Activated T-helper 1 cell treated with anti-CD3 and anti-CD28 coated beads, Interleukin-12 subunit alpha, Interleukin-12 subunit beta, Interleukin-2, Interleukin-4 antibody, amounts not matched to agents 30 ng/mL and 10 ng/mL and 1 ng/mL, durations not matched to agents 14 hours and 24 hours and 36 hours (primary cell): ENCODE measurements at places on chromosomes 1 and 21. TPM values are rescaled to one million over a fixed set of nuclear protein-coding genes. Genes with fewer than 3 reads are reported as not detected.
A peak's percentile ranks its signal among the peaks of the same experiment; 100 is the strongest.

DNA sequence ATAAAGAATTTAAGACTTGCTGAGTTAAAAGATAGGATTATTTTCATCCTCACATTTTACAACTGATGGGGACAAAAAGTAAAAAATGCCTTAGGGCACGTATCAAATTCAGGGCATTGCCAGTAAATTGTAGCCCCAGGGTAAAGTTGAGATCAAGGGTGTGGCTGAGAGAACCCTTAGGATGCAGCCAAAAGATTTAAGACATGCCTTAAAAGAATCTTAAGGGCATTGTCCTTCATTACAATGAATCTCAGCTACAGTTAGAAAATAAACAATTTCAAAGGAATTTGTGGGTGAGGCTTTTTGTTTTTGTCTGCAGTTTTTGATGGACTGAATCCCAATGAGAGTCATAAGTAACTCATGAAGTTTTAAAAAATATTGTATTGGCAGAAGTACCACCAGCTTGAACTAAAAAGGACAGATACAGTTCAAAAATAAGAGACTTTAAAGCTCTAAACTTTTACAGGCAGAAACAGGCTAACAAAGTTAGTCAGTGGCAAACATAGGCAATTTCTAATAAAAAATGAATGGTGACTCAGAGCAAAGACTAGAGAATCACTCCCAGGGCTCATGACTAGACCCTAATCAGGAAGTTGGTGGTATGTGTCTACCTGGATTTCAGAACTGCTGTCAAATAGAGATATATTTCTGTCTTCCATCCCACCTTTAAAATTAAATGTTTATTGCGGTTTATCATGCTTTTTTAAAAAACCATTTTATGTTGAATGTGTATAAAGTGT, 165.1 kb upstream of the SNX7 start:
- H3K27ac ChIP-seq = no peak overlapping the region
- no peaks in the 10 kb centered on the region for H3K4me1 ChIP-seq
- H3K4me3 ChIP-seq = no peak overlapping the region
- H3K36me3 ChIP-seq = no peaks in the 10 kb centered on the region

- no peaks in the 10 kb centered on the region for H3K4me1 ChIP-seq
- H3K36me3 ChIP-seq = peaks cover 1% of the 10 kb centered on the region
- DNase-seq = no peak
- H3K27ac ChIP-seq = no peak overlapping the region
Observed at GRCh38 chr21:25441835-25442234, 165.4 kb downstream of the MRPL39 start.

DNA sequence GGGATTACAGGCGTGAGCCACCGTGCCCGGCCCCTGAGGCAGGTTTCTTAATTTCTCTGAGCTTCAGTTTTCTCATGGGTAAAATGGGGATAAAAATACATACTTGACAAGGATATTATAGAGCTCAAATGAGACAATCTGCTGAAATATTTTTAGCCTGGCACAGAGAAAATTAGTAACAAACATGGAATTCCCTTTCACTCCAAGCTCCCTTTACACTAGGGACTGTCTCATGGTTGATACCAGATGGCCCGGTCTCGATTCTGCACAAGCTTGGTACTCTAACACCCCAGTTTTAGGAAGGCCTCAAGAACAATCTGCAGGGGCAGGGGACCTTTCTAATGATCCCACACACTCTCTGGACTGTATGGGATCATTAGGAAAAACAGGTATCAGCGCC, 671.7 kb downstream of the SMYD3 start:
- H3K4me1 ChIP-seq = no peaks in the 10 kb centered on the region
- no peak overlapping the region for H3K27ac ChIP-seq
- H3K36me3 ChIP-seq = no peaks in the 10 kb centered on the region
- no peaks in the 10 kb centered on the region for H3K27me3 ChIP-seq
- DNase-seq = no peak

The TMEM200B gene
- 0.47 and 0.56 TPM in 2 replicates for total RNA-seq

GRCh38 chr1:72366466-72366865, 84.1 kb upstream of the NEGR1 start:
- H3K4me1 ChIP-seq = peaks cover 6% of the 10 kb centered on the region
- H3K36me3 ChIP-seq = no peaks in the 10 kb centered on the region
- H3K4me3 ChIP-seq = no peak overlapping the region
- no peak for DNase-seq

The LAPTM5 gene
- 199 and 214 TPM in 2 replicates for total RNA-seq

GRCh38 chr21:43987509-43987908, 24.6 kb upstream of the TRAPPC10 start:
- DNase-seq = no peak
- H3K27me3 ChIP-seq = peaks cover 3% of the 10 kb centered on the region

GRCh38 chr1:68149110-68149798, 83.1 kb downstream of the WLS start:
- DNase-seq = no peak
- H3K27ac ChIP-seq = no peak overlapping the region
- H3K4me1 ChIP-seq = no peaks in the 10 kb centered on the region
- no peak overlapping the region for H3K4me3 ChIP-seq

DNA sequence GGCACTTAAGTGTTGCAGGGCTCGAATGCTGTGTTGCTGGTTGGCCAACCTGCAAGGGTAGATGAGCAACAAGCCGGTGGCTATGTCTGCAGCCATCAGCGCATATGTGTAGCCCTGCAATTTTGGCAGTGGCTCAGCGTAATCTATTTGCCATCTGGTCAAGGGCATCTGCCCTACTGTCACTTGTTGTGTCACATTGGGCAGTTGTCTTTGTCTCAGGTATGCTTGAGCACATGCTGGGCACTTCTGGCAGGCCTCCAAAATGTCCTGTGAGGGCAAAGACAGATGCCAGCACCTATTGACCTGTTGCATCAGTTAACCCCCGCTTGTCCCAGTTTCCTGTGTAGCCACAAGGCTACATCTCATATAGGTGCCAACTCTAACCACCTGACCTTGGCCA, 111.8 kb downstream of the GDAP2 start:
- H3K36me3 ChIP-seq = no peaks in the 10 kb centered on the region
- DNase-seq = no peak
- no peak overlapping the region for H3K27ac ChIP-seq

The VHLL gene
- 0.56 TPM in 1 of 2 replicates, not detected in the other for total RNA-seq

The KCNJ15 gene
- total RNA-seq = 1.6 and 1.7 TPM in 2 replicates

DNA sequence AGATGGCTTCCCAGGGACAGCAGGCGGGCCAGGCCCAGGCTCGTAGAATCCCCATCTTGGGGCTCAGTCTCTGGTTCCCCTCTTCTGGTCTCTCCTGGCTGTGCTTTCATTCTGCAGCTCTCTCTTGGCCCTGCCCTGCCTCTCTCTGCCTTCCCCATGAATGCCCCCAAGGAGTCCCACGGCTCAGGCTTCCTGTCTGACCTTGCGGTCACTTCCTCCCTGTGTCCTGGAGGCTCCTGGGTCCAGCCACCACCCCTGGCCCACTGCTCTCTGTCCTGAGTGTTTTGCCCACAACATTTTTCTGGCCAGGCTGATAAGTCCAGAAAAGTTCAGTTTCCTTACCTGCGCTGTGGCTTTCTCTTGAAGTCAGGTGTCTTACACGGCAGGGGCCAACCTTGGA, 29.1 kb downstream of the PIGP start:
- no peak overlapping the region for H3K27ac ChIP-seq
- peaks cover 9% of the 10 kb centered on the region for H3K4me1 ChIP-seq
- peaks cover 10% of the 10 kb centered on the region for H3K27me3 ChIP-seq
- DNase-seq = no peak

GRCh38 chr1:75791022-75791421, 5.0 kb downstream of the RABGGTB start:
- peaks cover 80% of the 10 kb centered on the region for H3K36me3 ChIP-seq
- no peaks in the 10 kb centered on the region for H3K27me3 ChIP-seq
- H3K4me3 ChIP-seq = peak overlapping the region; percentile 97
- peaks cover 63% of the 10 kb centered on the region for H3K4me1 ChIP-seq
- DNase-seq = no peak

DNA sequence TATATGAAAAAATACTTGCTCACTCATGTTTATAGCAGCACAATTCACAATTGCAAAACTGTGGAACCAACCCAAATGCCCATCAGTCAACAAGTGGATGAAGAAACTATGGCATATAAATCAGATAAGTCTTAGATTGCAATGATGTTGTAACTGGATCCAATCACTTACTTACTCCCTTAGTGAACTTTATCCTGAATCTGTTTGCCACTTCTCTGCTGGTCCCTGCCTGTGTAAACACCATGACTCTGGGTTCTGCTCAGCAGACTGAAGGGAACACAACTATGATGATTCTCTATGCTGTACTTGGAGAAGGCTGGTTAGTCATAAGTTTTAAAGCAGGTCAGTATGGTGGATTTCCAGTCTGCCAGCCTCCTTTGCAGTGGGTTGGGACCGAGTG, 391.2 kb downstream of the RWDD3 start:
- H3K4me3 ChIP-seq = no peak overlapping the region
- H3K27ac ChIP-seq = no peak overlapping the region
- no peak for DNase-seq
- H3K36me3 ChIP-seq = no peaks in the 10 kb centered on the region

DNA sequence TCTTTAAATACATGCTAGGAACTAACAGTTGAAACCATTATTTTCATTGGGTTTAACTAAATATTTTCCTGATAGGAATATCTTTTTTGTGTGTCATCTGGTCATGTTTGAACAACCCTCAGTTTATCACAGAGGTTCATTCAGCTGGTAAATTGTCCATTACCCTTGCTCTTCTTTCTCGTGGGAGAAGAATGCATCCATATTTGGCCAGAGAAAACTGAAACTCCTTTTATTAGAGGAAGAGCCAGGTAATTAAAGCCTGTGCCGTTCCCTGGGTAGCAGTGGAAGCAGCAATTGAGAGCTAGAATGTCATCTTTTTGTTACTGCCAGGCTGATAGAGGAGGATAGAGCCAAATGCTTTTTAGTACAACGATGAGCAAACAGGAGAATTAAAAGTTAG, 587.2 kb upstream of the ZRANB2 start:
- H3K27me3 ChIP-seq = no peaks in the 10 kb centered on the region

DNA sequence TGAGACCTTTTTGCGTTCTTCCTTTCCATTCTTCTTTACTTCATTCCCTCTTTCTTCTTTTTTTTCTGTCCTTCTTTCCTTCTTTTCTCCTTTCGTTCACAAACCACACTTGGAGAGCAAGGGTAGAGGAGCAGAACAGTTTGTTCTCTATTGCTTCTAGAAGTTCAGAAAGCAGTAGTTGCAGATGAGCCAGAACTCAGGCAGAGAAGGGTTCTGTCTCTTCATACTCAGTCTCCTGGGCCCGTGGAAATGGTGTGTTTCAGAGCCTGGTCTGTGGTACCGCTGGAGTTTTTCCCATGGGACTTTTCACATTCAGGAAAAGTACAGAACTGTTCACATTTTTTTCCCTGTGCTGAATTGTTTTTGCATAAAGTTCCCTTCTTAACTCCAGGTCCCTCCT, 87.0 kb downstream of the ATP5PO start:
- DNase-seq = no peak
- no peaks in the 10 kb centered on the region for H3K4me1 ChIP-seq
- no peak overlapping the region for H3K4me3 ChIP-seq
- no peak overlapping the region for H3K27ac ChIP-seq
